Activated CD8-positive, alpha-beta memory T cell treated with anti-CD3 and anti-CD28 coated beads, Interleukin-2, amount 50 U/mL, for 4 hours (primary cell): ENCODE measurements at places on chromosomes 2 and 18.

- DNase-seq = peak; percentile 59
Observed at GRCh38 chr2:156333274-156333950, 891 bp upstream of the NR4A2 start.

DNA sequence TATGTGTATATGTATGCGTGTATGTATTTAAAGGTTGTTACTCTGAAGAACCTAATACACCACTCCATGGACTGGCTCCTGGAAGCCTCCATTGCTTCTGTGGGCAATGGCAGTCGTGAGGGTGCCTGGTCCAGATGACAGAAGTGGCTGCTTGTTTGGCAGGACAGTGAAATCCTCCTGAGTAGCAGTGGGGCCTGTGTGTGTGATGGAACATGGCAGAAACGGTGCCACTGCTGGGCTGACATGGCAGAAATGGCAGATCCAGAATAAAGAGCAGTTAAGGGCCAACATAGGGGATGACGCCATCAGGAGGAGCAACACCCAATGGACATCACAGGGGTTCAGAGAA lies 6.1 kb upstream of the CPLX4 start:
- no peak for DNase-seq

DNA sequence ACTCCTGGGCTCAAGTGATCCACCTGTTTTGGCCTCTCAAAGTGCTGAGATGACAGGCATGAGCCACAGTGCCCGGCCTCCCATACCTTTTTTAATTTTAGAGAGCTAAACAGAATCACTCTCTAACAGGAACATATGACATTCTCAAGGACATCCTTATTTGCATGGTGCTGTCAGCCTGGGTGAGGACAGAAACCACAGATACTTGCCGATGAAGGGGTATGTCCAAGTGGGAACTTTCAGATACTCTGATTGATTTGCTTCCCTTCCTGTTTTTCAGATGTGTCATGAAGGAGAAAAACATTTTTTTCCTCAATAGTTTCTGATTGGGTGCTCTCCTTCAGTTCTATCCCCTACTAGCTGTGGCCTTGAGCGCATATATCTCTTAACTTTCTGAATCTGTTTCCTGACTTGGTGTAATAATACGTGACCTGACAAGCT lies 49.6 kb downstream of the MYO3B start:
- DNase-seq = no peak

DNA sequence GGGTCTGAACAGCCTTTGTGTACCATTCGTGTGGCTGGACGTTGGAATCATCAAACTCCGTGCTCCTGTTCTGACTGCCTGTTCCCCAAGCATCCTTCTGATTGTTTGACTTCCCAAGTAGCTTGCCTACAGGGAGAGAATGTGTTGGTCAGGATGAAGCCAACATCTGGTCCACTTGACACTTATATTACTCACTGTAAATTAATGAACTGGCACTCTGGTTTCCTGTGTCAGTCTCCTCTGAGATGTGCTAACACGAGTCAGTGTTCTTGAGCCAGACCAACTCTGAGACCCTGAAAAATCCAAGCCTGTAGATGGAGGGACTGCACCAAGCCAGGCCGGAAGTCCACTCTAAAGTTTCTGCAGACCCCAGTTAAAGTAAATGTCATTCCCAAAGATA lies 440.9 kb downstream of the ZNF516 start:
- DNase-seq = no peak

GRCh38 chr2:186379052-186379451 lies 107.0 kb upstream of the ZC3H15 start:
- no peak for DNase-seq

DNA sequence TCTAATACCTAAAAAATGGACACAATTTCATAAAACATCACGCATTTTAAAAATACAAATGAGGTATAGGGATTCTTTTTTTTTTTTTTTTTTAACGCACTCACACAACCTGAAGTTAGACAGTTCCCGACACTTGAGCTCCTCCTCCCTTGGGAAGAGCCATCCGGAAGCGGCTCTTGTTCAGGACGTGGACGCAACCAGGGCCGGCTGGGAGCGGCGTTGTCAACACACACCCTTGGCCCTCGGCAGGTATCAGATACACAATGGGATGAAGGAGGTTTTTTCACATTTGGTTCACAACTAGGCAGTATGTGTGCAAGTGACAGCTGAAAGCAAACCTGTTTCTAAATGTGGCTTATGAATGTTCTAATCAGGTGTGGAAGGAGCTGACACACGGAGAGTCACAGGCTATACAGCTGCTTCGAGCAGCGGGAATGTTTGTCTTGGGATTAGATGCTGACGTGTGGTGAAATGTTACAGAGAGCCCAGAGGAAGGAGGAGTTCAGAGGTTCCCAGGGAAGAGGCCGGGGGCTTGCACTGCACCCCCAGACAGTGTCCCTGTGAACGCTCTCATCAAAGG lies 111.1 kb downstream of the PXDN start:
- no peak for DNase-seq

- DNase-seq = no peak
Observed at GRCh38 chr2:170968205-170969003, 39.4 kb downstream of the GORASP2 start.

DNA sequence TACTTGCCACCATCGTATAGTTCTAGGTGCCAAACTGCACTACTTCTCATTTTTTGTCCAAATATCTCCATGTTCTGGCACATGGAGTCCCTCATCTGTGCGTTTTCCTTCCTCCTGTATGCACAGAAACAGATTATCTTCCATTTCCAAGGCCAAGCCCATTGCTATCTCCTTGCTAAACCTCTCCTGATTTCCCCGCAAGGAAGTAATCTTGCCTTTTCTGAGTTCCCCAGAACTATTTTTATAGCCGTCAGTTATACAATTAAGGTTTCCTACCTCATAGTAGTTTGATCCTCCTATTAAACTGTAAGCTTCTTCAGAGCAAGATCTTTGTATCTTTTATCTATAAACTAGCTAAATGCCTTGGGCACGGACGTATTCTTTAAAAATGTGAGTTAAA lies 7.2 kb downstream of the DSG2 start:
- DNase-seq = no peak

DNA sequence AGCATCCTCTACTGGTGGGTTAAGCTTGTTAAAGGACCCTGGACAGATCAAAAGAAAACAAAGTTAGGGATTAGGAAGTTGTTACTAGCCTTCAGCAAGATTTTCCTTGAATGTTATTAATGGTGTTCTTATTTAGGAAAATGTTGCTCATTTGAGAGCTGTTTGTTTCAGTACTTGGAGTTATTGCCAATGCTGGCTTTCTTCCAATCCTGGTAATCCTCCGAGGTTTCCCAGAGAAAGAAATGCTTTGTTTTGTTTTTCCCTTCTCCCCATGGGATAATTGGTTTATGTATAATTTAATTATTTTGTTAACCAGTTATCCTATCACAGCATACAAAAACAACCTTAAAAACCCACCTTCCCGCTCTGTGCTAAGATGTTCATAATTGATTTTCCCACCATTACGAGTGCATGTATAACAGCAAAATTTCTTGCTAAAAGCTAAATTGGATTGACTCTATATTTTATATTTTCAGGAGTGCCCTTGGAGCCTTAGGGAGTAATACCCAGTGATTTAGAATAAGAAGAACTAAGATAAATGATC lies 79.8 kb downstream of the MGAT5 start:
- DNase-seq = no peak
